CD4-positive, alpha-beta T cell treated with Interleukin-6 at 100 ng/mL for 8 hours (primary cell): ENCODE measurements at places on chromosomes 3 and 15.

GRCh38 chr15:68315495-68316031, 38.0 kb downstream of the FEM1B start:
- DNase-seq: no peak

GRCh38 chr3:20322085-20322484, 136.1 kb upstream of the SGO1 start:
- no peak for DNase-seq

GRCh38 chr3:85603378-85603777, 644.6 kb downstream of the CADM2 start:
- DNase-seq: no peak

DNA sequence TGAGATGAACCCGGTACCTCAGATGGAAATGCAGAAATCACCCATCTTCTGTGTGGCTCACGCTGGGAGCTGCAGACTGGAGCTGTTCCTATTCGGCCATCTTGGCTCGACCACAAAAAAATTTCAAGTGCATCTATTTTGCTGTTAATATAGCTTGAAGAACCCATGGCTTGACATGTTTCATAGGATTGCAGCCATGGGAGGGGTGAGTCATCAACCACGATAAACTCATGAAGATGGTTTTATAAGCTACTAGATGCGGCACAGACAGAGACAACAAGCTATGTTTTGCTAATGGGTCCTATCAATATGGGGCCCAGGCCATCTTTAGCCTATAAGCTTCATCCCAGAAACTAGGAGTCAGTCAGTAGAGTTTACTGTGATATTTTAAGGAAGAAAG, 100.4 kb upstream of the PHLDB2 start:
- DNase-seq: no peak

GRCh38 chr15:99052205-99052604, 44.6 kb upstream of the PGPEP1L start:
- no peak for DNase-seq

DNA sequence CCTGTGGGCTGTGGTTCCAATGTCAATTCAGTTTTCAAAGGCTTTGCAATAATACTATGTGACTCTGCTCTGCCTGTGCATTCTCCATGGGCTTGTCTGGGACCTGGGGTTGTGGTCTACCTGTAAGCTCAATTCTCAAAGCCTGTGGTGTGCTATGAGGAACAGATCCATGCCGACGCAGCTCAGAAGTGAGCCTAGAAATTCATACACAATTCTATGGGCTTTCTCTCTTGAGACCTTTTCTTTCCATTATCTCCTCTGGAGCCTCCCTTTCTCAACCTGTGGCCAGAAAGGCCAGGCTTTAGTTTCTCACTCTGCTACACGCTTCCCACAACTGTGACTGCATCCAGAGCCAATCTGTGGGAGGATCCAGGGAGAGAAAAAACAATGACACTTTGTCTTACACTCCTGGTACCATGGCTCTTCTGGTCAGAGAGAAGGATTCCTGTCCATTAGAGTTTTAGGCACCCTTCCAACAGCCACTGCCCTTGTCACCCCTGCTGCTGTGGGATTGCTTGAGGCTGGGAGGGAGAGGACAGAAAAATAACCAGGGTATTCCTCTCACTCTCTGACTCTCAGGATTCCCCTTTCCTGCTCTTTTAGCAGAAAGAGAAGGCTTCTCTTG, 34.1 kb upstream of the KLF13 start:
- no peak for DNase-seq
